HCT116 (cell line): ENCODE measurements at places on chromosomes 1 and 21. TPM values are rescaled to one million over a fixed set of nuclear protein-coding genes. Genes with fewer than 3 reads are reported as not detected.

- no peaks in the 10 kb centered on the region for H3K36me3 ChIP-seq
- no peaks in the 10 kb centered on the region for H3K27me3 ChIP-seq
- DNase-seq, result no peak
- H3K4me3 ChIP-seq, result no peak overlapping the region
Measured at GRCh38 chr21:27261676-27262075, 294.8 kb upstream of the ADAMTS5 start.

The TAS1R1 gene
- not detected for total RNA-seq

DNA sequence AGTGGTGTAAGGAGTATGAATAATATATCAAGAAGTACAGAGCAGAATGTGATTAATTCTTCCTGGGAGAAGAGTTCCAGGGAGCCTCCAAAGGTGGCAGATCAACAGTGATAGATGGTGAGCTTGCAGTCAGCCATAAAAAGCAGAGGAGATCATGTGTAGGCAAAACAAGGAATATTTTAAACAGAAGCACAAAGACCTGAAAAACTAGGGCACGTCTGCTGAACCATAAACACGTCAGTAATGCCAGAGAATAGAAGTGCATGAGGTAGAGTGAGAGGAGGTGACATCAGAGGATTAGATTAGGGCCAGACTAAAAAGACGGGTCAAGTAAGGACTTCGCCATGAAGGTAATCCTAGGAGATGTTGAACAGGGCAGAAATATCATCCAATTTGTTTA is 151.8 kb downstream of the EIF4G3 start:
- H3K27ac ChIP-seq, result no peak overlapping the region
- H3K27me3 ChIP-seq, result no peaks in the 10 kb centered on the region
- no peak for DNase-seq
- H3K4me1 ChIP-seq, result peaks cover 23% of the 10 kb centered on the region
- H3K36me3 ChIP-seq, result no peaks in the 10 kb centered on the region
- no peak overlapping the region for H3K4me3 ChIP-seq

- no peak for DNase-seq
- H3K27me3 ChIP-seq, result no peaks in the 10 kb centered on the region
- no peak overlapping the region for H3K27ac ChIP-seq
- no peaks in the 10 kb centered on the region for H3K4me1 ChIP-seq
Measured at GRCh38 chr1:185819798-185820197, 85.6 kb downstream of the HMCN1 start.

GRCh38 chr1:223611936-223612335 is 53.6 kb downstream of the CAPN8 start:
- DNase-seq, result no peak
- H3K4me3 ChIP-seq, result no peak overlapping the region
- H3K27ac ChIP-seq, result no peak overlapping the region
- H3K36me3 ChIP-seq, result no peaks in the 10 kb centered on the region
- no peaks in the 10 kb centered on the region for H3K4me1 ChIP-seq

The BRDT gene
- not detected for total RNA-seq

DNA sequence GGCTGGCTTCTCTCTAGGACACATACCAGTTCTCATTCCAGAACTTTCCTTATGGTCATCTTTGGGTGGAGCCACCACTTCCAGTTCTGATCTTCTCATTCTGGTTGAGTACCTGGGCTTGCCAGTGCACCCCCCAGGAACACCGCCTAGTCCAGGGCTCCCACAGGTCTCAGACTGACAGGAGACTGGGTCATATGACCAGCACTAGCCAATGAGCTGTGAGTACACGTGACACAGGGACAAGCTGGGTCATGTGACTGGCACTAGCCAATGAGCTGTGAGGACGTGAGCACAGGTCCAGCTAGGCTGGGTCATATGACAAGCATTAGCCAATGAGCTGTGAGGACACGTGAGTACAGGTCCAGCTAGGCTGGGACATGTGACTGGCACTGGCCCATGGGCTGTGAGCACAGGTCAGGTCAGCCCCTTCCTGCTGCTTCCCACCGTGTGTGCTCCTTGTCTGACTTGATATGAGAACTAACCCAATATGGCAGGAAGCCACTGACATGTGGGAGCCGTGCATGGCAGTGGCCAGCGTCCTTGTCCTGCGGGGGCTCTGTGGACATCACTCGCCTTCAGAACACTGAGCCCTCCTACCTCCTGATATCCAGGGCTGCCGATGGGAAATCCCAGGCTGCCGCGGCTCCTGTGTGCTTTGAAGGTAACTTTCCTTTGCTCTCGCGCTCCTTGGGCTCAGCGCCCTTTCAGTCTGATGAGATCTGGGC is 22.7 kb downstream of the KRTAP10-1 start:
- DNase-seq, result peak; percentile 98
- H3K27ac ChIP-seq, result peak overlapping the region; percentile 38; the same call in 1 of the 2 replicates
- H3K36me3 ChIP-seq, result no peaks in the 10 kb centered on the region
- no peaks in the 10 kb centered on the region for H3K27me3 ChIP-seq
- peak overlapping the region; percentile 66 for H3K4me3 ChIP-seq

GRCh38 chr1:207651583-207651982 is 6.7 kb downstream of the CR1L start:
- H3K4me3 ChIP-seq, result no peak overlapping the region
- no peaks in the 10 kb centered on the region for H3K27me3 ChIP-seq
- DNase-seq, result no peak
- H3K27ac ChIP-seq, result no peak overlapping the region
- H3K36me3 ChIP-seq, result no peaks in the 10 kb centered on the region

DNA sequence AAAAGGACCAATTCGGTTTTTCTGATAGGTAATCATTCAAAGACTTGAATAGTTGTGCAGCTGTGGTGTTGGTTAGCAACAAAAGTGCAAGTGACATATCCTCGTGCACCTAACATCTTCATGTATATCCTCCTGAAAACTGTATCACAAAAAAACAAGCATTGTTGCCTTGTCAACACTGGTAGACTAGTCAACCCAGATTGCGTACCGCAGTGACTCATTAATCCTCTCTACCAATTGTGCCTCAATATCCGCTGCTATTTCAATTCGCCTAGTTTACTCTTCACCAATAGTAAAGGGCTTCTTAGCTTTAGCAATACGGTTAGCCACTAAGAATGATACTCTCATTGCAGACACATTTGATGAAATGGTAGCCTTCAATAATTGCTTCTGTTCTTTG is 3.5 kb downstream of the HHAT start:
- DNase-seq, result no peak
- no peak overlapping the region for H3K27ac ChIP-seq
- no peaks in the 10 kb centered on the region for H3K36me3 ChIP-seq
- no peaks in the 10 kb centered on the region for H3K27me3 ChIP-seq
- H3K4me3 ChIP-seq, result no peak overlapping the region

- no peaks in the 10 kb centered on the region for H3K27me3 ChIP-seq
- no peak for DNase-seq
- no peaks in the 10 kb centered on the region for H3K36me3 ChIP-seq
- H3K4me1 ChIP-seq, result no peaks in the 10 kb centered on the region
- H3K27ac ChIP-seq, result no peak overlapping the region
- H3K4me3 ChIP-seq, result no peak overlapping the region
Measured at GRCh38 chr1:195200772-195201171, 1407.5 kb downstream of the KCNT2 start.

The ICOSLG gene
- 4.7 TPM for total RNA-seq

The FASLG gene
- total RNA-seq, result not detected

The RGL1 gene
- total RNA-seq, result 1.3 TPM

GRCh38 chr1:217049721-217050120 is 326.5 kb upstream of the ESRRG start:
- no peak overlapping the region for H3K4me3 ChIP-seq
- H3K4me1 ChIP-seq, result no peaks in the 10 kb centered on the region

- H3K27ac ChIP-seq, result no peak overlapping the region
- H3K27me3 ChIP-seq, result peaks cover 14% of the 10 kb centered on the region; the same call in 1 of the 2 replicates
- DNase-seq, result no peak
- no peaks in the 10 kb centered on the region for H3K36me3 ChIP-seq
- H3K4me3 ChIP-seq, result no peak overlapping the region
Measured at GRCh38 chr1:36572906-36573305, 90.2 kb upstream of the CSF3R start.

- no peak overlapping the region for H3K27ac ChIP-seq
- 0 out of 2 replicates have a peak, but pooled peaks cover 3% of the 10 kb centered on the region for H3K27me3 ChIP-seq
- no peaks in the 10 kb centered on the region for H3K4me1 ChIP-seq
Measured at GRCh38 chr1:177287994-177288393, 117.2 kb downstream of the BRINP2 start.

- H3K27ac ChIP-seq, result no peak overlapping the region
- no peaks in the 10 kb centered on the region for H3K4me1 ChIP-seq
- no peak overlapping the region for H3K4me3 ChIP-seq
- H3K36me3 ChIP-seq, result peaks cover 2% of the 10 kb centered on the region
- no peaks in the 10 kb centered on the region for H3K27me3 ChIP-seq
Measured at GRCh38 chr1:39283858-39284257, 79.4 kb downstream of the MACF1 start.

The LINGO4 gene
- not detected for total RNA-seq

DNA sequence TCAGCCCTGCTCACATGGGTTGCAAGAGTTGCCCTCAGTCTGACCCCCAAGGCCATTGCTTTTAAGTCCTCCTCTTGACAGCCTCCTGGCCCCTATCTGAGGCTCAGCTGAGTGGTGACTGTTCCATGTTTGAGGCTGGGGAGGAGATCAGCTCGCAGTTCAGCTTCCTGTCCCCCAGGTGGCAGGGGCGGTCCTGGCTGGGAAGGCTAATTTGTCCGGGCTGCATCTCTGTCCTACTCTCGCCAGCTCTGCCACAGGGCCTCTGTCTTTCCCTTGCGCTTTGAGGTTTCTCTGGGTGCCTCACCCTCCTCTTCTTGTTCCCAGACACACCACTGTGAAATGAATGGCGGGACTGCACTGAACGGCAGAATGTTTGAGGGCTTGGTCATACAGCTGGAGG is 157.3 kb downstream of the KCNJ6 start:
- no peaks in the 10 kb centered on the region for H3K4me1 ChIP-seq
- no peak for DNase-seq
- H3K4me3 ChIP-seq, result no peak overlapping the region
- peaks cover 21% of the 10 kb centered on the region for H3K27me3 ChIP-seq

The OR6N1 gene
- not detected for total RNA-seq

- H3K36me3 ChIP-seq, result no peaks in the 10 kb centered on the region
- H3K27ac ChIP-seq, result no peak overlapping the region
- peaks cover 27% of the 10 kb centered on the region for H3K4me1 ChIP-seq
- DNase-seq, result no peak
- no peaks in the 10 kb centered on the region; the same call in 1 of the 2 replicates for H3K27me3 ChIP-seq
Measured at GRCh38 chr1:209397371-209397770, 186.1 kb upstream of the CAMK1G start.

The TMEM201 gene
- total RNA-seq, result 27.6 TPM

The FCRL4 gene
- not detected for total RNA-seq

The PTGER3 gene
- total RNA-seq, result 0.05 TPM

- no peak overlapping the region for H3K4me3 ChIP-seq
- H3K27me3 ChIP-seq, result no peaks in the 10 kb centered on the region
- no peak for DNase-seq
- H3K4me1 ChIP-seq, result no peaks in the 10 kb centered on the region
Measured at GRCh38 chr1:116325922-116326321, 47.1 kb upstream of the ATP1A1 start.

- DNase-seq, result no peak
- no peak overlapping the region for H3K27ac ChIP-seq
- H3K4me1 ChIP-seq, result no peaks in the 10 kb centered on the region
- no peak overlapping the region for H3K4me3 ChIP-seq
- no peaks in the 10 kb centered on the region for H3K27me3 ChIP-seq
Measured at GRCh38 chr1:248686815-248687214, 15.8 kb downstream of the OR14I1 start.

DNA sequence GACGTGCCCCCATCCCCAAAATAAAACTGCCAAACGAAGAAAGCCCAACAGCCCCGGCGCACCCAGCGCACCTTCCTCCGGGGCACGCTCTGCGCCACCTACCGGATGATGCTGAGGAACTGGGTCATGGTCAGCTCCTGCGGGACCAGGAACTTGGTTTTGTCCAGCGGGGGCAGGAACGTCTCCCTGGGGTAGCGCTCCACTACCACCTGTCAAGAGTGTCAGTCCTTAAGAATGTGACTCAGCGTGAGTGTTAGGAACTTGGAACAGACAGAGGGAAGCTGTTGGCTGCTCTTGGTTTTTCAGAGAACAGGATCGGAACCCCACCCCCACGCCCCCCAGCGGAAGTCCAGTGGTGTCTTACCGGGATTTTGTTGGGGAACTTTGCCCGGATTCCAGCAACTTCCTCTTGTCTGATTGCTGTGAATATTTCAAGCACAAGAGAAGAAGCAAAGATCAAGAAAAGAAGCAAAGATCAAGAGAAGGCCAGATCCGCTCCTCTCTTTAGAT is 431 bp downstream of the MAP1LC3C start:
- H3K27me3 ChIP-seq, result no peaks in the 10 kb centered on the region
- H3K4me3 ChIP-seq, result peak overlapping the region; percentile 25; the same call in 1 of the 2 replicates
- no peaks in the 10 kb centered on the region for H3K36me3 ChIP-seq
- peak; percentile 89 for DNase-seq
- peaks cover 10% of the 10 kb centered on the region for H3K4me1 ChIP-seq

The NHLH1 gene
- 0.12 TPM for total RNA-seq

DNA sequence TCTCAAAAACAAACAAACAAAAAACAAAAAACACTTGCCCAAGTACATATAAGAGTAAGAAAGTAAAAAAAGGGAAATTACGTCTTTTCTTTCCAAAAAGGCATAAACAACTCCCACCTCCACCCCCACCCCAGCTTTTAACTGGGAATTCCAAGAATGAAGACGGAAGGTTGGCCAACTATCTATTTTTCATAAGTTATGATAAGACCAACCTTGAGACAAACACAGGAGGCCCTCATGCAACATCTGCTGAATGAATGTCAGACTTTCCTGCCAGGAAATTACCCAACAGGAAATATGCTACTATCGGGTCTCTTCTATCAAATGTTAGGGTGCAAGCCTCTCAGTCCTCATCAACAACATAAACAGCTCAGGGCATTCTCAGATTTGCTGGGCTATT is 1.9 kb downstream of the BSDC1 start:
- no peak for DNase-seq
- no peaks in the 10 kb centered on the region for H3K36me3 ChIP-seq
- no peak overlapping the region for H3K4me3 ChIP-seq
- H3K4me1 ChIP-seq, result peaks cover 6% of the 10 kb centered on the region
- no peaks in the 10 kb centered on the region for H3K27me3 ChIP-seq
- no peak overlapping the region for H3K27ac ChIP-seq

The SVBP gene
- total RNA-seq, result 14.4 TPM

The FALEC gene
- 0.59 TPM for total RNA-seq

GRCh38 chr1:8217809-8218208 is 100.1 kb upstream of the SLC45A1 start:
- H3K4me3 ChIP-seq, result no peak overlapping the region
- no peaks in the 10 kb centered on the region for H3K36me3 ChIP-seq
- H3K27ac ChIP-seq, result no peak overlapping the region
- H3K27me3 ChIP-seq, result no peaks in the 10 kb centered on the region
- H3K4me1 ChIP-seq, result peaks cover 53% of the 10 kb centered on the region

- no peaks in the 10 kb centered on the region for H3K4me1 ChIP-seq
- H3K4me3 ChIP-seq, result no peak overlapping the region
- H3K36me3 ChIP-seq, result no peaks in the 10 kb centered on the region
- no peaks in the 10 kb centered on the region for H3K27me3 ChIP-seq
- H3K27ac ChIP-seq, result no peak overlapping the region
Measured at GRCh38 chr21:38082936-38083485, 166.8 kb upstream of the KCNJ6 start.
